ENCODE measurements at places on chromosomes 13 and 19.

- no peak for DNase-seq
Observed at GRCh38 chr13:60759499-60759898, 362.5 kb downstream of the TDRD3 start.

DNA sequence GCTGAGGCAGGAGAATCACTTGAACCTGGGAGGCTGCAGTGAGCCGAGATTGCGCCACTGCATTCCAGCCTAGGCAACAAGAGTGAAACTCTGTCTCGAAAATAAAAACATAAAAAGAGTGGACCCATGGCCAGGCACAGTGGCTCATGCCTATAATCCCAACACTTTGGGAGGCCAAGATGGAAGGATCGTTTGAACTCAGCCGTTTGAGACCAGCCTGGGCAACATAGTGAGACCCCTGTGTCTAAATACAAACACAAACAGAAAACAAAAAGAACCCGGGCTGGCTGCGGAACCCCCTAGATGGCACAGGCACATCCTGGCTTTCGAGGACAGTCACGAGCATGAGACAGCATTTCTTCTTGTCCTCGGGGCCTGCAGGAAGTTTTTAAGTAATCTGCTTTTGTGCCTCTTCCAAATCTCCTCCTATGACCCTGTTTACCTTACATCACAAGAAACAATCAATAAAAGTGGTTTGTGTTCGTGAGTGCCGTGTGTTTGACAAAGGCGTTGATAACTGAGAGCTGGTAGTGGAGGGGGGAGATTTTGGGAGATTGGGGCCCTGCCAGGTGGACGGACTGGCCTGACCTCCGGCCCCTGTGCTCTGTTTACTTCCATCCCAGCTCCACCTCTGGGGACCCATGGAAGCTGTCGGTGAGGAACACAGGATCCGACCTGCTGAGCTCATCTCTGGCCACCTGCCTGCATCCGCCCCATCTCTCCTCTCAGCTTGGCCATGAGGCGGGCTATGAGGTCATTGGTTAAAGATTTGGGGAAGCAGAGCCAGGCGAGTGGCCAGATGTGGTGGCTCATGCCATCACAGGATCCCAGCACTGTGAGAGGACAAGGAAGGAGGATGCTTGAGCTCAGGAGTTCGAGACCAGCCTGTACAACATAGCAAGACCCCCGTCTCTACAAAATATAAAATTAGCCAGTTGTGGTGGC lies 5.9 kb upstream of the GDF15 start:
- DNase-seq = no peak

DNA sequence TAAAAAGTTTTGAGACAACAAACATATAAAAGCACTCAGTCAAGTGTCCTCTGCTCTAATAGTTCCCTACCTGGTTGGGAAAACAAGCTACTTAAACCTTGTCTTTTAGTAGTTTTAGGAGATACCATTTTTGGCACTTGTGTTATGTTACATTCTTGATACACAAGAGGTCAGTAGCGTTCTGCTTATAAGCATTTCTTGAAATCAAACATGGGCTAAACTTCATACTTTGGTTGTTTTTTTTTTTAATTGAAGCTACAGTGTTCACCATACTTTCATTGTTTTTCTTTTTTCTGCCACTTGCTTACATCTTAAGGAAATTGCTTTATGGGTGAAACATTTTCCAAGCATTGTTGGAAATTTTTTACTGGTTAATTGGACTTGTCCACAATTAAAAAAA lies 12.9 kb downstream of the NHLRC3 start:
- DNase-seq = no peak

- peak; percentile 36 for DNase-seq
Observed at GRCh38 chr19:18940769-18941627, at the start of gene HOMER3. Gene HOMER3 (minus strand): TSS chr19:18941217. CDS start chr19:18938982, 2,235 bp downstream.

GRCh38 chr13:71493189-71493588 lies 373.8 kb downstream of the DACH1 start:
- DNase-seq = no peak

DNA sequence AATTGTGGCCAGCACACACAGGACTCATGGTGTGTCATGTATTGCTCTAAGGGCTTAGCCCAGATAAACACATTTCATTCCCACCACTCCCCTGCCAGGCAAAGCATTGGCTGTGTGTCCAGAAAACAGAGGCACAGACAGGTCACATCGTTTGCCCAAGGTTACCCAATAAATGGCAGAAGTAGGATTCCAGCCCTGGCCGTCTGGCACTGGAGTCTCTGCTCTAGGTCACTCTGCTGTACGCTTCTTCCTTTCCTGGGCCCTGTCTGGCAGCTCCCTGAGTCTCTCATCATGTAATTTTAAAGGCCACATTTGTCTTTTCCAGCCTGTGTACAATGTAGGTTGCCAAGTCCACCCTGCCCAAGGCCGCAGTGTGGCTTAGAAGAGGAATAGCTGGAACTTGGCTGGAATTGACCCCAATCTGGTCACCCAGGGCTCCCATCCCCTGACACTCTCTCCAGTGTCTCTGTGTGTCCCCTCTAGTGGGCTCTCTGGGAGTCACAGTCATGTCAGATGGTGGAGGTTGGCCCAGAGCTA lies 264.5 kb upstream of the TSHZ3 start:
- DNase-seq = no peak

DNA sequence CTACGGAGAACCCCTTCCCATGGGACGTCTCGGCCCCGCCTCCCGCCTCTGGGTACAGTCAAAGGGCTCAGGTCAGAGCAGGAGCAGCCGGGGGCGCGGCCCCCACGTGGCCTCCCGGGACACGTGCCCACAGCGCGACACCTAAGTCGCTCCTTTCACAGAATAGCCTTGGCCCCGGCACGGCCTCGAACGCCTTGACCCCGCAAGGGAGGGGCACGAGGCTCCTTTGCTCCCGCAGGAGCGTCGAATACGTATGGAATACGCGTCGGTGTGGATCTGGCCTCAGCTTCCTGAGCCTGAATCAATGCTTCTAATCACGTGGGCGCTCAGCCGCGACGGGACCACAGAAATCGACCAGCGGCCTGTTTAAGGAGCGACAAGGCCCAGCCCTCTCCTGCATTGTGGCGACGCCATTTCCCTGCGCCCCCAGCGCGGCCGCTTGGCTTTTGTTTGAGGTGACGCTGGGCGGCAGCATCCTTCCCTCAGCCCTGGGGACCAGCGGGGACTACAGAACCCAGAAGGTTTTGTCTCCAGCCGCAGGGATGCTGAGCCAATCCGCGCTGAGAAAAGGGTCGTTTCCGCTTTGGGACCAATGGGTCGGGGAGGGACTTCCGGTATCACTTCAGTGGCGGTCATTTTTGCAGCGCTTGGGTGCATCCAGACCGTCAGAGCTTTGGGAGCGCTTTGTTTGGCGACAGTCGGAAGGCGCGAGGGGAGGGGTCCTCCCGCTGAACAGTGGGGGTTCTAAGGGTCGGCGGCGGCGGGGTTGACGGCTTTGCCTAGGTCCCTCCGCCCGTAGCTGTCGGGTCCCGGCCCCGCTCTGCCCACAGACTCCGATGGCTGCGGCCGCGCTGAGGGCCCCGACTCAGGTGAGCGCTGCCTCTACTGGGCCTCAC lies at the start of gene ZIK1:
ZIK1 (plus strand) TSS at position 625 of the 896 bp plus-strand sequence; CDS start at position 837, 212 bp downstream.
- DNase-seq = peak; percentile 81

GRCh38 chr13:110150384-110151101 lies 156.4 kb downstream of the COL4A1 start:
- no peak for DNase-seq

DNA sequence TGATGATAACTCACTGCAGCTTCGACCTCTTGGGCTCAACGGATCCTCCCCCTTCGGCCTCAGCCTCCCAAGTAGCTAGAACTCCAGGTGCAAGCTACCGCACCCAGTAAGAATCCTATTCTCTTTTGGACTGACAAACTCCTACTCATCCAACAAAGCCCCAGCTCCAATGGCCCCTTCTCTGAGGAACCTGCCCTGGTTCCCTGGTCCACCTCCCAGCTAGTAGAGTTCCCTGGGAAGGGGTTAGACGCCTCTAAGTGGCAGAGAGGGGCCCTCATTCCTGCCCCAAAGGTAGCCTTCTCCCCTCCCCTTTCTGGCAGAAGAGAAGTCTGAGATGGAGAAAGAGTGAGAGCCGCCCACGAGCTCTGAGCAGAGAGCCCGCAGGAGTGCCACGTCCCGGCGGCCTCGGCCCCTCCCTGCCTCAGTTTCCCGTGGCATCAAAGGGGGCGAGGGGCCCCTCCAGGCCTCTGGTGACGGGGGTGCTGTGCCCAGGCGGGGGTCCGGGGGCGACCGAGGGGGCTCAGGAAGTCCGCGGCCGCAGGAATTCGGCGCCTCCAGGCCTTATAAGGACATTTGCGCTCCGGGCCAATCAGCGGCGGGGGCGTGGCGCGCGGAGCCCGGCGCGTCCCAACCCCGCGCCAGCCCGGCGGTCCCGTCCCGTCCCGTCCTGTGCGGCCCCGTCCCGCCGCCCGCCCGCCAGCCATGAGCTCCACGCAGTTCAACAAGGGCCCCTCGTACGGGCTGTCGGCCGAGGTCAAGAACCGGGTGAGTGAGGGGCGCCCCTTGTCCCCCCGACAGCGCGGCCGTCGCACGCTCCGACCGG lies at the start of gene CNN2:
CNN2 (plus strand) TSS at position 649 of the 823 bp plus-strand sequence; CDS start at position 703, 54 bp downstream.
- peak; percentile 59 for DNase-seq

Measured in stimulated activated CD8-positive, alpha-beta memory T cell treated with anti-CD3 and anti-CD28 coated beads, Interleukin-7, amount 100 ng/mL, for 4 hours (primary cell).